ENCODE measurements at places on chromosomes 16 and 17. TPM values are rescaled to one million over a fixed set of nuclear protein-coding genes. Genes with fewer than 3 reads are reported as not detected.

DNA sequence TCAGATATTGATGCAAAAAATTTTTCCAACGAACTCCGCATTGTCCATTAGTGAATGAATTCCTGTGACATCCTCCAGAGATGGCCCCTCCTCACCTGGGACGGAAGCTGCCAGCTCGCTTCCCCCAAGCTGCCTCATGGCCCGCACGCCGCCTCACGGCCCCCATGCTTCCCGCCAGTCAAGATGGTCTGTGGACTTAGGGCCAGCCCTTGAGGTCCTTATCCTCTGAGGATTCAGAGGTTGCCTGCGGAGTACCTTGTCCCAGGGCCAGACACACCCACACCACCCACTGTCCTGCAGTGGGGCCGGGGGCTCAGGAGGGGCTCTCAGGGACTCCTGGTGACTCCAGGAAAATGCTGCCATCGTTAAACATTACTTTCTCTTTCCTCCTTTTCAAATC lies 73.6 kb downstream of the SEC14L1 start:
- no peak for DNase-seq

DNA sequence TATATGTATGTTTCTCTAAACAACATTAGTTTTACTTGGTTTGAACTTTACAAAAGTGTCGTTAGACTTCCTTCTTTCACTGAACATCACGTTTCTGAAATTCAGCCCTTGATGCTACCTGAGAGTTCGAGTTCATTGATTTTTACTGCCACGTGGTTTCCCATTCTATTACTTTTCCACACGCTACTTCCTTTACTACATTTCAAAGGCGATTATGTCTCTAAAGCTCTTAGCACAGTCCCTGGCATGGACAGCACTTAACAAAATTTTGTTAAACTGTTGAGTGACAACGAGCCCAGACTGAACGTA lies 15.9 kb upstream of the ARHGAP17 start:
- no peak for DNase-seq

Gene ABCC11
- total RNA-seq, result not detected

DNA sequence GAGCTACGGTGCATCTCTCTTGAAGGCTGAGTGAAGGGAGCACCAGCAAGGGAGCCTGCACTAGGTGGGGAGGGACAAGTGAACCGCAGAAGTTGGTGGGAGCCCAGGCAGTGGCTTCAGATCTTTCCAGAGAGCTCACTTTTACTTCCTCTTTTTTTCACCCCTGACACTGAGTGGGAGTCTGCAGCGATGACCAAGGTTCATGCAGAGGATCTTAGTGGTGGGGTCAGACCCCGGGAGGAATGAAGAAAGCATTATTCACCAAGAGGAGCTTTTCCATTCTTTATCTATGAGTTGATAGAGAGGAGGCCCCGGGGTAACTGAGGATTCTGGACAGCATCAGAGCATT lies 3.0 kb upstream of the CCL2 start:
- no peak for DNase-seq

Gene DPEP3
- not detected for total RNA-seq

- no peak for DNase-seq
These were observed 1.9 kb downstream of the CIITA start for GRCh38 chr16:10878644-10879501.

GRCh38 chr17:27319541-27320221 lies 25.8 kb downstream of the WSB1 start:
- no peak for DNase-seq

GRCh38 chr16:19555938-19556771 lies 652 bp downstream of the VPS35L start:
- no peak for DNase-seq

GRCh38 chr17:65017207-65017774 lies 39.2 kb downstream of the GNA13 start:
- DNase-seq, result no peak

- no peak for DNase-seq
These were observed 1.4 kb upstream of the WNT3 start for GRCh38 chr17:46819906-46820351.
